ENCODE measurements at places on chromosomes 6 and 20.
A peak's percentile ranks its signal among the peaks of the same experiment; 100 is the strongest.

DNA sequence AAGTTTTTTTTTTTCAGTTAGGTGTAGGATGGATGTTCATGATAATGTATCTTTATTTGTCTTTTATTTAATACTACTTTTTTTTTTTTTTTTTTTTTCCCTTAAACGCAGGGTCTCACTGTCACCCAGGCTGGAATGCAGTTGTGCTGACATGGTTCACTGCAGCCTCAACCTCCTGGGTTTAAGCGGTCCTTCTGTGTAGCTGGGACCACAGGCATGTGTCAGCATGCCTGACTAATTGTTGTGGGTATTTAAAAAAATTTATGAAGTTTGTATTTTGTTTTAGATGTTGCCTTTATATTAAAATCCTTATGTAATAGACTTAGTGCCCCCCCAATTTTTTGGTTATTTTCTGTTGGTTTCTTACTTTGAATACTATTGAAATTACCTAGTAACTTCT lies 42.6 kb downstream of the NCOA3 start:
- no peak for DNase-seq

GRCh38 chr6:1820165-1820564 lies 210.4 kb downstream of the FOXC1 start:
- no peak for DNase-seq

GRCh38 chr6:117306227-117306790 lies 41.0 kb downstream of the VGLL2 start:
- DNase-seq = no peak

- peak; percentile 24 for DNase-seq
Observed at GRCh38 chr6:3457710-3458602, 1.1 kb upstream of the SLC22A23 start.

- DNase-seq = no peak
Observed at GRCh38 chr20:46775806-46776205, 66.4 kb downstream of the SLC2A10 start.
